ENCODE measurements at places on chromosomes 2 and 18.

DNA sequence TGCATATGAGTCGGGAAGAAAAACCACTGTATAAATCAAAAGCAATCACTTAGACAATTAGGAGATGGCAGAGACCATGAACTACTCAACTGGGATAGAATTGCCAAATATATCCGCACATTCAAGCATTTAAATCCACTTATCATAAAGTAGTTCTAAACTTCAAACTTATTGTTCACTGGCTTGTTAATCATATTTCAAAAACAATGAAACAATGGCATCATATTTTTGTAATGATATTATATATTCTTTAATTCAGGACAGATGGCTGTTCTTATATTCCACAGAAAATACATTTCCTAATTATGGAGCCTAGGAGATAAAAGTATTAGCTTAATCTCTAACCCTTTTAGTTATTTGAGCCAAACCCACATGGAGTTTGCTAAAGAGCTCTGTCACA lies 263.6 kb downstream of the CTNNA2 start:
- DNase-seq: no peak

GRCh38 chr2:95346738-95347671 lies 49.9 kb downstream of the KCNIP3 start:
- DNase-seq: no peak

- no peak for DNase-seq
These were observed 9.7 kb downstream of the ECEL1 start for GRCh38 chr2:232477751-232478510.

GRCh38 chr2:179226203-179226960 lies 38.2 kb downstream of the SESTD1 start:
- no peak for DNase-seq

- DNase-seq: no peak
These were observed 21.5 kb downstream of the SOS1 start for GRCh38 chr2:39099310-39099869.

GRCh38 chr2:198961547-198961946 lies 496.2 kb downstream of the SATB2 start:
- DNase-seq: no peak

GRCh38 chr2:160910681-160911080 lies 249.5 kb upstream of the TANK start:
- DNase-seq: no peak

GRCh38 chr18:31555971-31556747 lies 35.5 kb upstream of the TTR start:
- peak; percentile 43 for DNase-seq

DNA sequence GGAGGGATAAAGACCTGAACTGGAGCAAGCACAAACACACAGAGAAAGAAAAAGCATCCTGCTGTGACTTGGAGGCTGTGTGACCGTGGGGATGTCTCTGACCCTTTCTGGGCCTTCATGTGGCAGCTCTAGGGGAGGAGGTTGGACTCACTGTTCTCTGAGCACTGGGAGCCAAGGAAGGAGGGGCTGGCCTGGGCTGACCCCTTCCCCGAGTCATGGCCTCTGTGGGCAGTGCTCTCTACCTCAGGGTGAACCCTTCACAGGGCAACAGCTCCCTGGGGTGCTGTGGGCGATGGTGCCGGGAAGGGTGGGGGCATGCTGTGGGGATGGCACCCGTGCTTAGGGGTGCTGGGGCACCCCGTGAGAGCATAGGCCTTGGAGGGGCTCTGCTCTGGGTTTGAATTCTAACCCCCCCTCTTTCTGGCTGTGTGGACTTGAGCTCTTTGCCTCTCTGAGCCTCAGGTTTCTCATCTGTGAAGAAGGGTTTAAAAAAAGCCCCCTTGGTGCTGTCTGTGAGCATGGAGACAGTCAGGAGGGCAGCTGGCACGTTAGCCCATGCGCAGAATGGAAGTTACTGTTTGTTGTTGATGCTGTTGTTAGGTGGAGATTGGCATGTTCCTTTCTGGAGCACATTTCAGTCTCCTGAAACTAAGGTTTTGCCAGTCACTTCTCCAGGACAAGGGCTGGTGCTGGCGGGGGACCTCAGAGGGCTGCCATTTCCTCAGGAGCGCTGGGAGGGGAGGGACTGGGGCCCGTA lies 700 bp downstream of the TOGARAM2 start:
- DNase-seq: no peak

DNA sequence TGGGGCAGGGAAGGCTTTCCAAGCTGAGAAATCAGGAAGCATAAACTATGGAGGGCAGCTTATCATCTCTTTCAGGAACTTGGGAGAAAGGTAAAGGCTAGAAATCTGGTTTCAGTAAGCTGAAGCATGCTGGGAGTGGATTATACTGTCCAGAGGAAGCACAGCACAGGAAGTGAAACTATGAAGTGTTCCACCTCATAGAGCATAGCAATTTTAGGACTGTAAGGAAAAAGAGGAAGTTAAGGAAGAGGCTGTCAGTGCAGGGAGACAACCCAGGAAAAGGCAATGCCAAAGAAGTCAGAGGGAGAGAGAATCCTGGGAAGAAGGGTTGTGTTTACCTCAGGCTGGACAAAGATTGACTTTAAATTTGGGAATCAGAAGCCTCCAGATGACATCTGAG lies 51.9 kb downstream of the EFEMP1 start:
- DNase-seq: no peak

DNA sequence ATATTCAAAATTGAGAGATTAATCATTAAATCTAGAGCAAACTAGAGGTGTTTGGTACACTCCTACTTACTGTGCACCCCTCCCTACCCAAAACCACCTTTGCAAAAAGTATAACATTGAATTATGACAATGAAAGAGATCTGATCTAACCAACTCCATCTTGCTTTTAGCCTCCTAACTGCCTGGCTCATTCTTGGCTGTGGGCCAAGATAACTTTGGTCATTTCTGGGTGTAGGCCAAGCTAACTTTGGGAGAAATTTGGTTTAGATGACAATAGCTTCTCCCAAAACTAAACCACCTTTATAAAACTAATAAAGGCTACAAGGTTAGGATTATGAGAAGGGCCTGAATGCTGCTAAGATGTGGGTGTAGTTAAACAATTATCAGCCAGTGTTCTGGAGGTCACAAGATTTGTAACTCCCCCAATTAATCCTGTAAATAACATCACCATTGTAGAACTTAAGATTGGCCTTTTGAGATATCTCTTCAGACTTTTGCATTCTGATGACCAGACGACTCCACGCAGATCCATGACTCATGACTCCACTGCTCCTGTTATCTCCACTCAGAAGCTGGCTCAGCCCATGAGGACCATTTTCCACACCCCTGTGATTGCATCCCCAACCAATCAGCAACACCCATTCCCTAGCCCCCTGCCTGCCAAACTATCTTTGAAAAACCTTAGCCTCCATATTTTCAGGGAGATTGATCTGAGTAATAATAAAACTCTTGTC lies 160.2 kb downstream of the FBXO15 start:
- DNase-seq: no peak

DNA sequence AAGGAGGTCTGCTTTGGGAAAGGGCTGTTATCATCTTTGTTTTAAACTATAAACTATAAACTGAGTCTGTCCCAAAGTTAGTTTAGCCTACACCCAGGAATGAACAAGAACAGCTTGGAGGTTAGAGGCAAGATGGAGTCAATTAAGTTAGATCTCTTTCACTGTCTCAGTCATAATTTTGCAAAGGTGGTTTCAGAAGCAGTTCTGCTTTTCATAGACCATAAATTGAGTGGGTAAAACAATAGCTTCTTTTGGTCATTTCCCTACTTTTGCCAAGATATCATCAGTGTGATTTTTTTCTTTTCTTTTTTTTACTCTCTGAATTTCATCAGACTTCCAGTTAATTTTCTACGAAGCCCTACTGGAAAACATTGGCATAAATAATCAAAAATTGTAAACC lies 117.0 kb downstream of the AP1S3 start:
- DNase-seq: no peak

GRCh38 chr2:211014376-211014775 lies 458.0 kb downstream of the CPS1 start:
- no peak for DNase-seq

- DNase-seq: no peak
These were observed 108.2 kb upstream of the PTPRM start for GRCh38 chr18:7458884-7459283.

DNA sequence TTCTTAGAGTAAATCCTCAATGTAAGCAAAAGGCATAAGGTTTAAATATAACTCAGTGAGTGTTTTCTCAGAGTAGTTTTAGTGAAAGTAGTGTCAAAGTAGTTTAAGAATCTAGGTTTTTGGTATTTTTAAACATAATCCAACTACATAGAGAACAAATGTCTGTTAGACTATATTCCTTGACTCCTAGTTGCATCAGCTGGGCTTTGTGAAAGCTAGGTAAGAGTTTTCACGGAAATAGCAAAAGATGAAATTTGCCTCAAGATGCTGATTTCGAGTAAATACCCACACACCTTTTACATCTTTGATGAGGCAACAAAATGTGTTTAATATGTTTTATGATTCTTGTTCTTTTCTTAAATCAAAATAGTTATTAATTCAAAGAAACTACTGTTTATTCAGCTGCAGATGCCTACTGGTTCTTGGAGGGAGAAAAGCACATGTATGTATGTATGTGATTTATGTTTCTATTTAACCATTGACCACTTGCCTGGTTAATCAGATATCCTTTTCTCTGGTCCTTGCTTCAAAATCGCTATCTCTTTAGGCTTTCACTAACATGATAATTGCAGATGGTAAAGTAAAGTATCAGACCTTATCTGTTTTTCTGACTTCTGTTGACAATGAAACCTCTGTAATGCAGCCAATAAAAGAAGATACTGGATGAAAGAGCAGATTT lies 117.4 kb upstream of the NOSTRIN start:
- DNase-seq: no peak

DNA sequence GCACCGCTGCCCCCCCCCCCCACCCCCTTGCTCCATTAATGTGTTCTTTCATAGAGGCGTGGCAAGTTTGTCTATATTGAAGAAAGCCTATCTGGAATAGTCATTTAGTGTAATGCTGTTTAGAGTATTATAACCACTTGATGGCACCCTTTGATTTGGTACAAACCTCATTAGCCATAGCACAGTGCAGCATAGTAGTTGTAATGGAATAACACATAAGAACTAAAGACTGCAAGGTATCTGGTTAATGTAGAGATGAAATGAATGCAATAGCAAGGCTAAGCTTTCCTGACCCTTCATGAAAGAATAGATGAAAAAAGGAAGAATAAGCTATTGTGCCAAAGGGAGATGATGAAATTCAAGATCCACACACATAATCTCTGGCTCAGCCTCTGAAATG lies 81.9 kb downstream of the EHBP1 start:
- DNase-seq: no peak

DNA sequence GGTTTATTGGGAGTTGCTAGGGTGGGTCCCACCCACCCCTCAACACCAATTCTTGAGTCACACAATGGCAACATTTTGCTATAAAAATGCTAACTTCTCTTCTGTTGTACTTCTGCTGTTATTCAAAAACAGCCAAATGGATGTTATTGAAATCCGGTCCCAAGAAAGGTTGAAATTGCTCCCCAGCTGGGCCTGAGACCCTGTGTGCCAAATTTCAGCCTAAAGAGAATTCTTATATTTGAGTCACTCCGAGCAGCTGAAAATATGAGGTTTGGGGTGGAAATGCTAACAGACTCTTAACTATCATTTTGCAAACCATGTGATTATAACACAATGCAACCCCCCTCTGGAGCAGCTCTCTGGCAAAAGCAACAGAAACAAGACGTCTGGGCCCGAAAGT lies 27.0 kb upstream of the ACVR1 start:
- DNase-seq: no peak

GRCh38 chr2:30165617-30166016 lies 18.8 kb downstream of the YPEL5 start:
- no peak for DNase-seq

DNA sequence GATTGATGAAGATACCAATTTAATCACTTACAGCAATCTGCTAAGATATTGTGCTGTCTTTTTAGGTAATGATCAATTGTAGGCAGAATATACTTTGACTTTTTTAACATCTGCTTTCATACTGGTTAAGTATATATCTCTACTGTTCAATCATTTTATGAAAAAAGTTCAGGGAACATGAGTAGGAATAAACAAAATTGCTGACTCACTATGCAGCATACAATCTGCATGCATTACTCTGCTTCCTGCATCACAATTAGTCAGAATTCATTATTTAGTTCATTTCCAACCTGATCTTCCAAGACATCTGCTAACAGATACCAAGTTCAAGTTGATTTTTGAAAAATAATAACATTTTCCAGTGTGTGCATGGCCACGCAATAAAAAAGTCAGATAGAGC lies 1430.4 kb upstream of the LRRTM1 start:
- DNase-seq: peak; percentile 38

- DNase-seq: peak; percentile 70
These were observed 42.5 kb downstream of the LRRC30 start for GRCh38 chr18:7273301-7273921.

GRCh38 chr18:64888956-64889355 lies 740.1 kb upstream of the LINC00305 start:
- DNase-seq: no peak

GRCh38 chr2:124450481-124450880 lies 425.4 kb downstream of the CNTNAP5 start:
- no peak for DNase-seq

DNA sequence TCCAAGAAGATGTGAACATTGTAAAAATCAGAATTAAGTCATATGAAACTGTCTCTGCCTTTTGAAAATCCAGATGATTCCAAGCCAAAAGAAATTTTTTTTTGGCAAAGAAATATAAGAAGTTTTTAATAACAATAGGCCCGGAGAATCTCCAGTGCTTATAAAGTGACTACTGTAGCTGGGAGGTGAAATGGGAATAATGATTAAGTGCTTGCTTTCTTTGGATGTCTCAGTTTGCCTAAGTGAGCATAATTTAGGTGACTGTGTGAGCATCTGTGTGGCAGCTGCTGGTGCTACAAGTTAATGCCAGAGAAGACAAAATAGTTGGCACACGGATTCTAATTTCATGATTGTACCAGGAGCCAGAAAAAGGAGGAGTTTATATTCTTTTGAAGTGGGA lies 185.0 kb downstream of the LTBP1 start:
- DNase-seq: no peak

GRCh38 chr2:2799151-2799697 lies 468.1 kb upstream of the MYT1L start:
- no peak for DNase-seq

DNA sequence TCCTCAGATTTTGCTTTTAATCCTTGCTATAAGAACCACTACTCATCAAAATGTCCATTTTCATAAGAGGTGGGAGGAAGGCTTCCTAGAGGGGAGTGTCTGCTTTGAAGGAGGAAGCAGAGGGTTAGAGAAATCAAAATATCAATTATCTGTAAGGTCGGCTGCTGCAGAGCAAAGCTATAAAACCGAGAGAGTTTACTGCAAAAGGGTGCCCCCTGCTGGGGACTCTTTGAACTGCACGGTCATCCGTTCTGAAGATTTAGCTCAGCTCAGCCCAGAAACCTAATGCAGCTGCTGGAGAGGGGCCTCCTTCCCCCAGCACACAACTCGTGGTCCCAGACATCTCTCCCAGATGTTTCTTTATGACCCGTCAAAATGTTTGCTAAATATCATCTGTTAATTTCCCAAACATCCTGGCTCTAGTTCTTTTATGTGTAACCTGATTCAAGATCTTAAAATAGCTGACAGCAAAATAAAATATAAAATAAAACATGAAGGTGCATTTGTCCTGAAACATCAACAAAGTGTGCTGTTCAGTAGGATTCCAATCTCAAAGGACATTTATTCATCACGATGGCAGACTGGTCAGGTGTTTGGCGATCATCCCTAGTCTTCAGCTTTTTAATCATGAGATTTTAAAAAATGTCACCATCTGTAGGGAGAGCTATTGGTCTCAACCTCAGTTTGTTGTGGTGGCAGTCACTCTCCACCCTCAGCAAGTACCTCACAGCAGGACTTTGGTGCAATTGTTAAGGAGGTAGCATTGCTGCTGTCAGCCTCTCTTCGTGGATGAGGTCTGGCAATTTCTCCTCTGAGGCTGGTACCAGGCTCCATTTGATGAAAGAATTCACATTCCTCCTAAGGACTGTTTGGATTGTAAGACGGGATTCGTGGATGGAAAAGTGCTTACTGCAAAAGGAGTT lies 185.9 kb downstream of the MTX2 start:
- DNase-seq: no peak

Data from HS-5 (cell line).